ENCODE measurements at places on chromosomes 3 and 15.

GRCh38 chr3:60434950-60435349 lies 816.3 kb downstream of the FHIT start:
- no peak for DNase-seq

GRCh38 chr3:37149257-37149656 lies 25.1 kb downstream of the LRRFIP2 start:
- no peak for DNase-seq

DNA sequence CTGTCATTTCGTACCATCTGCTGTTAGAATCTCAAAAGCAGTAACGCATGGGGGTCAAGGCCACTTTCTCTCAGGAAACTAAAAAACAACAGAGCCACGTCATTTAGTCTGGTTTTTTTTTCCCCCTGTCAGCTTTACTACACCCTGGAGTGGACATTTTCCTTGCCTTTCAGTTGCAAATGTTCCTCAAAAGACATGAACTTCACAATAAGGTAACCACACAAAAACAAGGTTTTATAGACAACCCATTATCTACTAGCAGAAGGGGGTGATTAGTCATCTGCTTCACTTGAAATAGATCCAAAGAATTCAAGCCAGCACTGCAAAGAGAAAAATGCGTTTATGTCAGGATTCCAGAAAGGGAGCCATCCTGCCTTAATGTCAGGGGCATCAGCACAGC lies 171.8 kb upstream of the CDIN1 start:
- DNase-seq, result no peak

- no peak for DNase-seq
Observed at GRCh38 chr3:73150369-73151130, 89.1 kb downstream of the EBLN2 start.

DNA sequence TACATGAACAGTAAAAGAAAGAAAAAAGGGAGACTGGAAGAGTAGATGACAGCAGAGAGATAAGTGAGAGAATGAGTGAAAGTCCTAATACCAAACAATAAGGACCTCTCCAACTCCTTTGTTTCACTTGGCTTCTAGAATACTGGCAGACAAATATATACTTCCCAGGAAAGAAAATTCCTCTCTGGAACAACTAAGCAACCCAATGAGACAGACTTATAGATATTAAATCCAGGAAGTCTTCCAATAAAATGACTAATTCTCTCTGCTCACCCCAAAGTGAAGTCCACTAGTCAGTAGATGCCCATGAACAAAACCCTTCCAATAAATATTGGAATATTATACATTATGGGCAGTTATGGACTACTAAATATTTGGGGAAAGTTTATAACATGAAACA lies 114.2 kb downstream of the NEDD4 start:
- no peak for DNase-seq

GRCh38 chr15:73153024-73153423 lies 100.8 kb downstream of the NEO1 start:
- DNase-seq, result no peak

GRCh38 chr3:135982922-135983581 lies 17.5 kb downstream of the PPP2R3A start:
- no peak for DNase-seq

DNA sequence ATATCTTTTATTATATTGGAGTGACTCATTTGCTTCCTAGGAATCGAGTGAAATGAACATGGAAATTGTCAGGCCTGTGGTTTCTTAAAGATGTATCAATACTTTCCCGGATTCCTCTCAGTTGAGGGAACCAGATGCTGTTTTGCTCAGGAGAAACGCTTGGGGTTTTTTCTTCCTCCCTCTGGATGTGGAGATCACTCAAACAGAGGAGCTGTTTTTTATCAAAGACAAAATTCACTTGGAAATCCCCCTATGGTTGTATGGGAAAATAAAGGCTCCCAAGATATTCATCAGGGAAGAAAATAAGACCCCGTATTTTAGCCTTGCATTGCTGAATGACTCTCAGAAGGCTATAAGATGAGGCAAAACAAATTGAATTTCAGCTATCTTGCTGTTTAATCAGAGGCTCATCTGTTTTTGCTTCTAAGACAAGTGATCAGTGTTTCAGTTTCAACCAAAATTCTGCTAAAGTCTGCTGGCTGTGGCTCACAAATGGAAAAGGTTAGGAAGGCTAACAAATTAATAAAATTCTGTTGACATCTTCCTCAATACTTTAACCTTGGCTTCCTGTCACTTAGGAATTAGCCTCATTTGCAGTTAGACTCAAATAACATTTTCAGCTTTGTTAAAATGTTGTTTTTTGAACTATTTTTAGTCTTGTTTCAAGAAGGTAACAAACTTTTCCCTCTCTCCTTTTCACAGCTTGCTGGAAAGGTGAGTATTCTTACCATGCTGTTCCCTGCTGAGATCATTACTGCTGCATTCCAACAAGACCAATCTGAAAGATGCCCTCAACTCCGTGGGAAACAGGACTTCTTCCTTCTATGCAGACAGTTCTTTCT lies 83.6 kb downstream of the COL6A5 start:
- no peak for DNase-seq

- no peak for DNase-seq
Observed at GRCh38 chr3:50265571-50265970, 3.4 kb upstream of the SEMA3B start.

- peak; percentile 24 for DNase-seq
Observed at GRCh38 chr3:197501879-197502620, 53.7 kb downstream of the BDH1 start.

GRCh38 chr3:188046561-188047211 lies 107.3 kb upstream of the LPP start:
- DNase-seq, result no peak

DNA sequence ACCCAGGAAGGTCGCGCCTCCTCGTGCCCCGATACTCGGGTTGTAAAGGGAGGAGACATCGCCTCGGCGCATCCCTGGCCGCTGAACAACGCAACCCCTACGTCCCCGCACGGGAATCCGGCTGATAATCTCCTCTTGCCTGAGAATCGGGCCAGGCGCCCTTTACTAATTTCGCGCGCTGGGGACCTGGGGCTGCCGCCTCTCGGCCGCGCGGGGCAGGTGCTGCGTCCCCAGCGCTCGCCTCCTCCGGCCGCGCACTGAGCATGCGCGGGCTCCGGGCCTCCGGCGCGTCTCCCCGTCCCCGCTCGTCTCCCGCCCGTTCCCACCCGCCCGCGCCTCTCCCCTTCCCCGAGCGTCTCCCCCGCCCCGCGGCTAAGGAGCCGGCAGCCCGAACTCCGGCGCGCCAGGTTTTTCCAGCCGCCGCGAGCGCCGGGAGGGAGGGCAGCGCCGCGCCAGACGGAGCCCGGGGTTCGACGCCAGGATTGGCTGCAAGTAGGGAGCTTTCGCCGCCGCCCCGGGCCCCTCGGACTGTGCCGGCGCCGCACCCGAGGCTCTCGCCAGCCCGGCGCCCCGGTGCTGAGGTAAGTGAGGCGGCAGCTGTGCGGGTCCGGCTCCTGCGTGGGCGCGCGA lies at the start of gene CNTN4:
CNTN4 (plus strand) TSS at position 469 of the 630 bp plus-strand sequence.
- DNase-seq, result peak; percentile 76

GRCh38 chr15:89673165-89673512 lies 6.0 kb downstream of the PLIN1 start:
- no peak for DNase-seq

- DNase-seq, result no peak
Observed at GRCh38 chr3:156256256-156256655, 135.9 kb downstream of the KCNAB1 start.

DNA sequence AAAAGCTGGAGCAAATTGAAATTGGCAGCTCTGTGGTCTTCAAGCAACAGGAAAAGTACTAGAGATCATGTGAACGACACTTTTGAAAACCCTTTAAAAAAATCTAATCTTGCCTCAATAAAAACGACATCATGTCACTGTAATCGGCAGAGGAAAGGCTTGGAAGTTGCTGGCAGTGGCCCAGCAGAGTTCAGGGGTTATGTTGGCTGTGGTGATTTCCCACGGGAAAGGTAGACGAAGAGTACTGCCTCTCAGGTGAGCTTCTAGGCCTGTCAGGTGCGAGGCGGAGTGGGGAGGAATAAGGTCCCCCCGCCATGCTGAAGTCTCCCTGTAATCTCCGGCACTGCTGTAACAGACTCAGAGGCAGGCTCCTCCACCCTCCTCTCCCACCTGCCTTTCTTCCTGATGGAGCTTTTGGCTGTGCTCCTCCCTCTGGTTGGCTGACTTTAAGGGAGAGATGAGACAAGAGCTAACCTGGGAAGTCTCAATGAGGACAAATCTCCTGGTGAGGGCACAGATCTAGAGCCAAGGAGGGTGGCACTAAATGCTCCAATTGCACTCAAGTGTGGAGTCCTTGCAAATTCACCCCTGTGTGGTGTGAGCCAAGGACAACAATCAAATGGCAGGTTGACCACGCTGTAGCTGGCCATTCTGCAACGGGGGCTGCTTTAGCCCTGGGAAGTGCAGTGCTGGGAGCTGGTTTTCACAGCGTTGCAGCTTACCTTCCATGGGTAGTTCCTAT lies 18.7 kb upstream of the HES1 start:
- no peak for DNase-seq

GRCh38 chr3:170062068-170062467 lies 24.3 kb downstream of the GPR160 start:
- DNase-seq, result no peak

DNA sequence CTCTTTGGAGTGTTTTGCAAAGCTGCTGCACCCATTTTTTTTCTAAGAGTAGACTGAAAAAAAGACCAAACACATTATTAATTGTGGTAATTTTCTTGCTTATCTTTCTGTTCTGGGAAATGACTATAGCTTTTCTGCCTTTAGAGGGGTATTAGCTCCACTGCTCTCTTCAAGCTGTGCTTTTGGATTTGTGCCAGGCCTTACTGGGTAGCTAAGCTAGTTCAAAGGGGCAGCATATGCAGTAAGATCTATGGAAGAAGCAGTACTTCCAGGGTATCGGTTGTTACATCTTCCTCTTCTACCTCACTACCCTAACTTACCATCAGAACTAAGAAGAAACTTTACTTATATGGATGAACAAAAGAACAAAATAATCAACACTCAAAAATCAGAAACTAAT lies 28.7 kb upstream of the ARIH1 start:
- DNase-seq, result no peak

- no peak for DNase-seq
Observed at GRCh38 chr3:170482199-170482598, 63.5 kb downstream of the CLDN11 start.

- DNase-seq, result no peak
Observed at GRCh38 chr15:51760805-51761204, 9.4 kb downstream of the TMOD2 start.

GRCh38 chr3:4907643-4908432 lies 71.4 kb upstream of the BHLHE40 start:
- DNase-seq, result no peak

DNA sequence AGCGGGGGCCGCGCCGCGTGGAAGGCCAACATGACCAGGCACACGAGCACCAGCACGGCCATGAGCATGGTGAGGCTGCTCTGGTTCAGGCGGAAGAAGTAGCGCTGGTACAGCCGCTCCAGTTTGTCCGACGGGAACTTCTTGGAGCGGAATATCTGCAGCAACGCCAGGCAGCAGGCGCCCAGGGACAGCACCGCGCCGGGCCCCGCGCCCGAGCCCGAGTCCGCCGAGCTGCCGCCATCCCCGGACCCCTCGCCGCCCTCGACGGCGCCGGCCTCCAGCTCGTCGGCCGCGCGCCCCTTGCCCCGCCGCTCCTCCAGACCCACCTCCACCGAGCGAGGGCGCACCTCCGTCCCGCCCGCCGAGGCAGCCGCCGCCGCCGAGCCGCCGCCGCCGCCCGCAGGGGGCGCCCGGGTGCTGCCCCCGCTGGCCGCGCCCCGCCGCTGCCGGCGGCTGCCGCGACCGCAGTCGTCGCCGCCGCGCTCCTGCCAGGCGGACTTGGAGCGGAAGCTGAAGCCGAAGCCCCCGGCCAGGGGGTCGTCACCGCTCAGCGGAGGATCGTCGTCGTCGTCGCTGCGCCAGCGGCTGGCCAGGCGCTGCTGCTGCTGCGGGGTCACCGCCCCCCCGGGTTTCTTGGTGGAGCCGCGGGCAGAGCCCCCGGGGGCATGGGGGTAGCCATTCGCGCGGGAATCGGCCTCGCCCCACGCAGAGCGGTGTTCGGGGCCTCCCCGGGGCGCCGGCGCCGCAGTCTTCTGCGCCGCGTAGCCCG lies 957 bp downstream of the ADCY5 start:
- DNase-seq, result no peak

DNA sequence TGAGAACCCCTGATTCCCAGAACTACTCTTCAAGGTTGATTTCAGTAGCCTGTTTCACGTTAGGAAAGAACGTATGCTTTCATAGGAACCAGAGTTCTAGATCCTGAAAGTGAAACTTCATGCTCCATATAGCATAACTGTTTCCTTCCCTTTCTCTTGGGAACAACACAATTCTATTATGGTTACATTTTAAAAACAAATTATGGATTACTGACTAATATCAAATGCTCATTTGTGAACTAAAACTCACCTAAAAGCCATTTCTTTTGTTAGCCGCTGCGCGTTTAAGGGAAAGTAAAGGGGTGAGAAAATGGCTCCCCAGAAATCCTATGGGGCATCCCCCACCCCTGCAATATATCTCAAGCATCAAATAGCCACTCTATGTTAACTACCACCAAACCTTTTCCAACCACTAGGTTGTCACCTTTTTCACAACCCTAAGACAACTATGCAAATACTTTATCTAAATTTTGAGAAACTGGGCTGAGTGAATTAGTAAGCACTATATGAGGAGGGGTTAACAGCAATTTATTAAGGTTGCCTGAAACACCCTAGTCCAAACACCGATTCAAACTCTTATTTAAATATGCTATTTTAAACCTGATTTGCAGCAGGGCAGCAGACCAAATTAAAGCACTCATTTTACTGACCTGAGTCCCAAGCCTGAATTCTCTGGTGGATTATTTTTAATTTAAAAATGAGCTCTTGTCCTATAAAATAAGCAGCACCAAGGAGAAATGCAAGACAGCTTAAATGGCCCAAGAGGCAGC lies 2.4 kb downstream of the SIAH2 start:
- no peak for DNase-seq

- no peak for DNase-seq
Observed at GRCh38 chr3:11514191-11514821, 129.4 kb downstream of the VGLL4 start.

DNA sequence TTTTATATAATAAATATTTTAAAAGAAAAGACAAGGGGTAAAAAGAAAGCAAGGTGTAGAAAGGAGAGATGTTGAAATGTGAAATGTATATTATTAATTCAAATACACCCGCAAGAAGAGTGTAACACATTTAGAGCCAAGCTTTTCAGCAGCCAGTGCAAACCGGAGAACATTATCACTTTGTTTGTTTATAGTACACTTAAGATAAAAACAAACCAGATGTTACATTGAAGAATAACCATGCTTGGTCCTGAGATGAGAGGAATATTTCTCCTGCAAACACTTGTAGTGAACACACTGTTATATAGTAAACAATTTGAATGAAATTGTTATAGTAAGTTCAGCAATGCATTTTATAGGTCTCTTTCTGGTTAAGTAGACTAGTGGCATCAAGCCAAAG lies 1441.5 kb downstream of the OTOL1 start:
- peak; percentile 58 for DNase-seq

DNA sequence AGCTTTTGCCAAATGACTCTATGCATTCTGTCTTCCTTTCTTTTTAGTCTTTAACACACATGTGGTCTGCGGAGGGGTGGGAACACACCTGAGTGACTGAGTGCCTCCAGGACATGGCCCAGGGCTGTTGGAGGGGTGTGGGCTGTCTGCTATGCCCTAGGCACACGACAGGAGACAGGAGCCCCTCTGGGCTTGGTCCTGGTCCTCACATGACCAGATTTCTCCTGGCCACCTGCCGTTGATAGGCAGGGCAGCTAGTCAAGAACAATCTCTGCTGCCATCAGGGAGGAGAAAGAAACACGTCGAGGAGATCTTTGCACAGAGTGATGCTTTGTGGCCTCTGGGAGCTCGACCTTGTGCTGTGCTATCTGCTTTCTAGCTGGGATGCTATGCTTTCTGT lies 176.6 kb downstream of the KLF13 start:
- DNase-seq, result no peak

All from NCI-H1092 (cell line).